ENCODE measurements at places on chromosomes 3 and 15.
A peak's percentile ranks its signal among the peaks of the same experiment; 100 is the strongest.

DNA sequence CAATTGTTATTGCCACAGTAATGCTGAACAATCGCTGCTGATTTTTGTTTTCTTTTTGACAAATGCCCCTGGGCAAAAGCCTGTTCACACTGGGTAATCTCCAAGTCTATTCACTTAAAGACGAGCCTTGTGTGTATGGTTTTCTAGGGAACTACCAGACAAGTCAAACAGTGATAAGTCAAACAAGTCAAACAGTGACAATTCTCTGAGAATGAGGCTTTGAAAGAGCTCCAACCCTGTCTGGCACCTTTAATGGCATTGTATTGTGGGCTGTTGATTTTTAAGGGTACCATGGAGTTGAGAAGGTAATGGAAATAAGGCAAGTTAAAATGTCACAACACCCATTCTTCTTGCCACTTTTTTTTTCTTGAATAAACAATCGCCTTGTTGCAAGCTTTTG lies 59.4 kb upstream of the TMC3 start:
- DNase-seq, result no peak

GRCh38 chr15:39627451-39628143 lies 46.7 kb downstream of the THBS1 start:
- no peak for DNase-seq

DNA sequence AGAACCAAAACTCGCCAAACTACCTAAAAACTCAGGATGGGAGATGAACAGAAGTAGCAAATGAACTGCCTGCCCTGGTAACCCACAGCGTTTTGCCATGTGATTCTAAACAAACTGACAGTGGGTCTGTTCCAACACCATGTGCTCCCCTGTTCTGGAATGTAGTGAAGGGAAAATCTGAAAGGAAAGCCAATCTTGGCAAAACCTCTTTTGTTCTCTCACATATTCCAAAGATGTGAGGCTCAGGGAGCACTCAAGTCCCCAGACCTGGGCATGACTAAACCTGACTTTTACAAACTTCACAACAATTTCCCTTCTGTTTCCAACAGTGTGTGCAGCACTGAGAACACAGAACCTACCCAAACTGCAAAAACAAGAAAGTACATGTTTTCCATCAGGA lies 116.1 kb downstream of the IMPG2 start:
- DNase-seq, result no peak

DNA sequence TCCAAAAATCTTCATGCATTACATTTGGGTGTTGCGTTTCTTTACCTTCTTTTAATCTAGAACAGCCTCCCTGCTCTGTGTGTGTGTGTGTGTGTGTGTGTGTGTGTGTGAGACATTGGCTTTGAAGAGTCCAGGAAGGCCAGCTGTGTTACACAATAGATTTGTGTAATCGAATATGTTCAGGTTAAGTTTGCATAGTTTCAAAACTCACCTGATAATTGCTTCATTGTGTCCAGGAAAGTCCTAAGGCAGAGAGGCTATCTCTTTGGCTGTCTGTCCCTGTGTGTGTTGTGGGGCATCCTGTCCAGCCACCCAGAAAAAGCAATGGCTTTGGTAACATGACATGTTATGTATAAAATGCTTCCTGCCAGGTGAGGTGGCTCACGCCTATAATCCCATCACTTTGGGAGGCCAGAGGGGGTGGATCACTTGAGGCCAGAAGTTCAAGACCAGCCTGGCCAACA lies 37.5 kb downstream of the ZNF710 start:
- no peak for DNase-seq

DNA sequence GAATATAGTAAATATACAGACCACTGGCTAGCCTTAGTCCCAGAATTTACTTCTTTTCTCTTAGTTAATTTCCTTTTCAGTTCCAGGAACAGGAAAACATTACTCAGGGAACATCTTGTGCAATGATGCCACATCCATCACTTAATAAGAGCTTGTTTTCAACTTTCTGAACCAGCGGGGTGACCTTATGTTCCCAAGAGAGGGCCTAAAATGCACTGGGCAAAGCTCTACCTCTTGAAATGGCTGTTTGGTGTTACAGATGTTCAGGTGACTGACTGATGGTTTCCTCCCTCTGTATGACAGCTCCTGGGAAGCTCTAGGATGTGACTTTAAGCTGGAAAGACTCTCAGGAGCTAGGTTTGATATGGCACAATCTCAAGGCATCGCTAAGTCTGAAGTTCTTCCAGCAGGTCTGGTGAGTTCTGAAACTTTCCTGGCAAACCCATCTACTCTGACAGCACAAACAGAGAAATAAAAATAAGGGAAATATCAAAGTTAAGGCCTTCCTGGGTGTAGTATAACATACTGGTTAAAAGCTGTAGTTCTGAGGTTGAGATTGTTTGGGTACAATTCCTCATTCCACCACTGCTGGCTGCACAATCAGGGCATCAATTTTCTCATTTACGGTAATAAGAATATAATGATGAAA lies 98.6 kb downstream of the ZIC1 start:
- DNase-seq, result no peak

- DNase-seq, result no peak
Measured at GRCh38 chr15:83115410-83115809, 8.0 kb downstream of the TM6SF1 start.

DNA sequence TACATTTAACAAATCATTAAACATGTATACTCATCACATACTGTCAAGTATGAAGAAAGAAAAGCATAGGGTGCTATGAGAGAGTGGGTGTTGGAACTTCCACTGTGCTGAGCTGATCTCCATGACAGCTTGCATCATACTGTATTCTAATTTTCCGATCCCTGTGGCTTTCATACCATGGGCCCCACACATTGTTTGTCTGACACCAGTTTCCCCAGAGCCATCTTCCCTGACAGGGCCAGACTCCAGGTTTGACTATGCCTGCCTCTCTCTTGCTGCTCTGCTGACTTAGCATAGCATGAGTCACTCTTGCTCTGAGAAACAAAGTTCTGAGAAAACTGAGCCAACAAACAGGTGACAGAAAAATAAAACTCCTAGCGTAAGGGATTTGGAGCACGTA lies 37.0 kb upstream of the CASR start:
- no peak for DNase-seq

- no peak for DNase-seq
Measured at GRCh38 chr3:159852266-159852665, 136.4 kb upstream of the IL12A start.

DNA sequence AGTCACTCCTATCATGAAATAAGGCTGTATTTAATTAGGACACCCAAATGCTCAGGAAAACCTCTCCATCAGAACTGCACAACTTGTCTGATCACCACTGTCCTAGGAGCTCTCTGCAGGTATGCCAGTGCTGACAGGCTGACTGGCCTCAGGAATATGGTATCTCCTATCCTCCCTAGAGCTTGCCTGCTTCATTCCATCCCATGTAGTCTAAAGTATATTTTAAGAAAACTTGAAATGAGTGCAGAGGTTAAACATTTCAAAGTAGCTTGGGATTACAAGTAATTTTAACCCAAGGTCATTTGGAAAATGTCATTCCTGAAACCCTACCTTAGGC lies 23.7 kb downstream of the FILIP1L start:
- DNase-seq, result no peak

DNA sequence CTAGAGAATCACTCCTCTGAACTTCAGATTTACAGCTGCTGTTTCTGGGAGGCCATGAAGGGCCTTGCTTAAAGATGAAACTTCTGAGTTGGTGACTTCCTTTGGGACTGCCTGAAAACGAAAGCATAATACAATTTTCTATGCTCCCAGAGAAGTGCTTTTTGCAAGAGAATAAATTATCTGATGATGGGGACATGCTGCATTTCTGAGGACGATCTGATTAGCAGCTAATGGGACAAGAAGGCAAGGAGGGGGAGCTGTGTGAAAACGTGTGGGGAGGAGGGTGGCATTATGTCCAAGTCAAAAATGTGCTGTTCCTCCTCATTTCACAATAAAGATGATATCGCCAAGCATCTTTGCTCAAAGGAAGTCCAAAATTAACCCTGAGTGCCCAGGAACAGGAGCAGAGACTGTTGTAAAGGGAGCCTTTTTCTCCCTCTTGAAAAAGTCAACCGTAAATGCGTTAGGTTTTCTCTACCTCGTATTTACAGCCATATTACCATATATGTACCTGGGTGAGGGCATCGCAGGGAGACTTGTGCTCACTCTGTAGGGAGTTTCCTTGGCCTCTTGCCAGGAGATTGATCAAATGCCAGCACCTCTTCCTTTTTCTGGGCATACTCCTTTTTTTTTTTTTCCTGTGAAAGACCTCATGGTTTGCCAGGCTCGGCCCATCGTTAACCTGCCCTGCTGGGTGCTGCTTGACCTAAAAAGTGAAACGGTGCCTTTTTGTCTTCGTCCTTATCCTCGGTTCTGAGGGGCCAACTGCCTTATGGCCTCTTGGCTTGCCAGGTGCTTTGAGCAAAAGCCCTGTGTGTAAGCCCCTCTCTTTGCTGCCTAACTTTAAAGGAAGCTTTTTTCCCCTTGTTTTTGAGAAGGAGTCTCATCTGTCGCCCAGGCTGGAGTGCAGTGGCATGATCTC lies 11.5 kb downstream of the ITPR1 start:
- no peak for DNase-seq

GRCh38 chr3:98906230-98906629 lies 4.7 kb upstream of the DCBLD2 start:
- DNase-seq, result no peak

GRCh38 chr3:67678665-67679064 lies 24.3 kb upstream of the SUCLG2 start:
- no peak for DNase-seq

DNA sequence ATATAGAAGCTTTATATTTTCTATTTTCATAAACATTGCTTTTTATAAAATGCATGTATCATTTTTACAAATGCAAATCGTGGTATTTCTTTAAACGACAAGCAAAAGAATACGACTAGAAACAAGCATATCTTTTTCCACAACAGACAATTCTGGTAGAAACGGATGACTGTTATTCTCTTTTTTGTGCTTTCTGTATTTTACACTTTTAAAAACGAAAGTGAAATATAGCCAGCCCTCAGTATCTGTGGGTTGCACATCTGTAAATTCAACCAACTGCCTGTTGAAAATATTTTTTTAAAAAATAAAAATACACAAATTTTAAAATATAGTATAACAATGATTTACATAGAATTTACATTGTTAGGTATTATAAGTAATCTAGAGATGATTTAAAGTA lies 61.3 kb downstream of the PRTG start:
- DNase-seq, result no peak

DNA sequence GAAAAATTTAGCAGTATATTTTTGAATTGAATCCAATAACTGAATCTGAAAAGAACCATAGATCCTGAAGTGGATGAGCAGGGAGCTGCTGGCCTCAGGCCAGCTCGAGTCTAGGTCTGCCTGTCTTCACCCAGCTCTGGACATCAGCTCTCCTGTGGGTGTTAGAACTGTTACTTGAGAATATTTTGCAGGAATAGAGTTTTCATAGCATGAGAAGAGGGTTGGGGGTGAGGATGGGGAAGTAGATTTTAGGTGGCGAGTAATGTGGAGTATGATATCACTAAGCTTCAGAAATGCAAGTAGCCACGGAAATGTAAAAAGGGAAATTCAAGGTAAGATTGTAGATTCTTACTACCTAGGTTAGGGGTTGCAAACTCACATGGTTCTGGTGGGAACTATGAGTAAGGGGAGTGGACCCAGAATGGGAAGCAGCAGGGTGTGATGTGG lies 6.2 kb downstream of the RAB8B start:
- no peak for DNase-seq

DNA sequence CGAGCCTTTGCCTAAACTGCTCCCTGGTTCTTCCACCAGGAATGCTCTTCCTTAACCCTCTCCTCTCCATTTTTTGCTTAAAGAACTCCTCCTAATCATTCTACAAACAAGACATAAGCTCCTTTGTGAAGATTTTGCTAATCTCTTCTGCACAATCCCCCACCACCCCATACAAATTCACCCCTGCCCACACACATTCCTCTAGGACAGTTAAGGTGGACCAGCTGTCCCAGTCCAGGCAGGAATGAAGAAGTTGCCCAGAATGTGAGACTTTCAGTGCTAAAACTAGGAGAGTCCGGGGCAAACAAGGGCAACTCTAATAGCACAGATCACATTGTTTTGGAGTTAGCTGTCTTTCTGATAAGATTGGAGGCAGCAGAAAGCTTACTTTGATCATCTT lies 13.9 kb upstream of the FAM174B start:
- DNase-seq, result no peak

GRCh38 chr15:86009727-86010126 lies 69.9 kb upstream of the AGBL1 start:
- DNase-seq, result no peak

DNA sequence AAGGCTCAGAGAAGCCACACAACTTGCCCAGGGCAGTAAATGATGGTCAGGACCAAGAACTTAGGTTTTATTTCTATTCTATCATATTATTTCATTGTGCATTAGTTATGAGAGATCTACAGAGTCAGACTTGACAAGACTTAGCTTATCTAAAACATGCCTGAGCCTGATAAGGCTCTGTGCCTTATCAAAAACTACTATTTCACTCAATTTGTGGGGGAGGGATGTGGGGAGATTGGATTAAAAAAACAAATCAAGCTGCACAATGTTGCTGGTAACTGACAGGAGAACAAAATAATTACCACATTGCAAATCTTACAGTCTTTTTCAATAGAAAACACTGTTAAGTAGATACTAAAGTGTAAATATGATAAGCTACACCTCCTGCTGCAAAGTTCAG lies 16.0 kb downstream of the HACD2 start:
- DNase-seq, result no peak

DNA sequence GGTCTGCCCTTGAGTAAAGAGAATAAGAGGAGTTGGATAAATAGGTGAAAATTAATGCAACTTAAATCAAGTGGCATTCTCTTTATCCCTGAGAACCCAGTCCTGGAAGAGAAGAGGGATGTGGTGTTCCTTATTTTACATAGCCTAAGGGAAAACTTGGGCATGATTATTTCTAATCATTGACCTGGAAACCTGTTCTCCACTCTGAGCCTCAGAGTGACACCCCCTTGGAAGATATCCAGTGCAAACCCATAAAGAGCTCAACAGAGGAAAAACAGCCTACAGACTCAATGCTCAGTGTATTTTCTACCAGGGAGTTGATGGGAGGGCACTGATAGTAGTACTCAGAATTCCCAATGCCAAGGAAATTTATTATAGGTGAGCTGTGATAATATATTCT lies 22.0 kb downstream of the SLC15A2 start:
- no peak for DNase-seq

DNA sequence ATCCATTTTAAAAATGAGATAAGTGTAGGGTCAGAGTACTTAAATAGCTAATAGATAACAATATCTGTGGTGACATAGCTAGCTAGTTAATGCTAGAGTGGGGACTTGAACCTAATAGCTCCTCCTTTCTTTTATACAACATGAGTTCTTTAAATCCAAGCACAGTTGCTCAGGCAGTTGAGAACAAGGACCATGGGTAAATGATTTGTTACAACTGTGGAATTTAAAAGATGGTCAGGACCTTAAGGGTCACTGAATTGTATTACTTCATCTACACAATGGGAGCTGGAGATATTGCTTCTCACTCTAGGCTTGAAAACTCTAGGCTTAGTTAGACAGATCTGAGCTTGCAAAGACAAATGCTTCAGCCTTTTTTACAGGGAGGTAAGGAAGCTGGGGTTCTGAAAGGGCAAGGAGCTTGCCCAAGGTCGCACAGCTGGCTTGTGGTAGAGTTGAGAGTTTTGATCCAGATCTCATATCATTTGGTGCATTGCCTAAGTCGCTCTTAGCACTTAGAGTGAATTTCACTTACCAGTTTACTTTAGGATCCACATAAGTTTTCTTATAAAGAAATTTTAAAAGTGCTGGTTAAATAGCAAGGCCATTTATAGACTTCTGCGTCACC lies 90.2 kb downstream of the EDEM1 start:
- DNase-seq, result no peak

- peak; percentile 4 for DNase-seq
Measured at GRCh38 chr15:92541291-92542200, 114.0 kb downstream of the FAM174B start.
